ENCODE measurements at places on chromosomes 16 and 17. TPM values are rescaled to one million over a fixed set of nuclear protein-coding genes. Genes with fewer than 3 reads are reported as not detected.
A peak's percentile ranks its signal among the peaks of the same experiment; 100 is the strongest.

KCTD2 gene
- 33.5 TPM for total RNA-seq

DNA sequence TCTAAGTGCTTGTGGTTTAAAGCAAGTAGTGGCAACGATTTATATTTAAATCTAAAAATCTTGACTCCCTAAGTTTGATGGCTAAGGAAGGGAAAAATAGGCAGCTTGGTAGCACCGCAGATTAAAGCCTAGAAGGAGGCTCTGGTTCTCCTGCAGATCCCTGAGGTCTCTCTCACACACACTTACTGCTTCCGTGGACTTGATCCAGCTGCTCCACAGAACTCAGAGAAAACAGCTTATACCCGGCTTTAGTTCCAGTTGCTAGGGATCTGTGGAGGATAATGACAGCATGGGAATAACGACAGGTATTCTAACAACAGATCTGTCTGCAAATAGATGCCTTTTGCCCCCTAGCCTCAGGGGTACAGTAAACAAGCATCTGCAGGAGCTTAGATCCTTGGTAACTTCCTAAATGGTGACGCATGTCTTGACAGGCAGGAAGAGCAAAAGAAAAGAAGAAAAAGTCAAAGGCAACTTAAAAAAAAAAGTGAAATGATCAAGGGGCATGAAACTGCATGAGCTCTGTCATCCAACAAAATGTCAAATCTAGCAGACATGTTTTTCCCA, 4.5 kb downstream of the WIPI1 start:
- H3K27ac ChIP-seq: peak overlapping the region; percentile 20
- H3K4me3 ChIP-seq: peak overlapping the region; percentile 2
- H3K36me3 ChIP-seq: peaks cover 15% of the 10 kb centered on the region
- no peak for DNase-seq
- H3K4me1 ChIP-seq: peaks cover 32% of the 10 kb centered on the region

DNA sequence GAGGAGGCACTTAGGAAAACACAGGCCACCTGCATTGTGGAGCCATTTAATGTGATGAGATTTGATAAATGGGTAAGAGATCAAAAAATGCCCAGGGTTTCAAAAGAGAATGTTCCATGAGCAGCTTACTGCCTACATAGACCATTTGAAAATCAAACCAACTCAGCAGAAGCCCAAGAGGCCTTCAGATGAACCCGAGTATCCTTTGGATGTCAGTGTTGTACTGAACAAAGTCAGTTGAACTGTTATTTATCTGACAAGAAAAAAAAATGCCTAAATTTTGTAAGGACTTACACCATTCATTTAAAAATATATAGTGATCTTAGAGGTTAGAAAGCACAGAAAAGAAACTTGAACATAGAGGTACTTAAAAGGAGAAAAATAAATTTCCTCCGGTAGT, 381.7 kb downstream of the ZFHX3 start:
- peaks cover 6% of the 10 kb centered on the region for H3K27me3 ChIP-seq
- DNase-seq: no peak
- H3K4me3 ChIP-seq: no peak overlapping the region
- H3K36me3 ChIP-seq: no peaks in the 10 kb centered on the region
- H3K27ac ChIP-seq: no peak overlapping the region

DNA sequence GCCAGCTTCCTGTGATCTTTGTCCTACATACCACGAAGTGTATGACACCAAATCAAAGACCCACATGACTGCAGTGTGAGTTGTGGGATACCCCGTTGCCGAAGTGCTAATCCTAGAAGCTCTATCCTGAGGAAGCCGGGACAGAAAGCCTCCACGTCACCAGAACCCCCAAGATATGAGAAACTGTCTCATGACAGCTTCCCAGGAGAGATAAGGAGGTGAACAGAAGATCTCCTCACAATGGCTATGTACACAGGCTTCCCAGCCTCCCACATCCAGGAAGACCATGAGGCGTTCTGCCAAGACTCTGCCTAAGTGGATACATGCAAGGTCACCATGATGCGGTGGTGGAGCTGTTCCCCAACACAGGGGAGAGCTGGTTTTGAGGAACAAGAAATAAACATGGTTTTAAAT, 37.1 kb downstream of the TRIM25 start:
- H3K4me3 ChIP-seq: no peak overlapping the region
- no peaks in the 10 kb centered on the region for H3K4me1 ChIP-seq
- no peak for DNase-seq
- no peak overlapping the region for H3K27ac ChIP-seq
- peaks cover 6% of the 10 kb centered on the region for H3K36me3 ChIP-seq

- H3K27me3 ChIP-seq: no peaks in the 10 kb centered on the region
- H3K36me3 ChIP-seq: no peaks in the 10 kb centered on the region
- no peaks in the 10 kb centered on the region for H3K4me1 ChIP-seq
- no peak overlapping the region for H3K4me3 ChIP-seq
- no peak overlapping the region for H3K27ac ChIP-seq
Measured at GRCh38 chr16:55373489-55373832, 49.5 kb downstream of the IRX6 start.

- peaks cover 2% of the 10 kb centered on the region for H3K27me3 ChIP-seq
- no peak overlapping the region for H3K27ac ChIP-seq
- H3K4me3 ChIP-seq: no peak overlapping the region
- no peak for DNase-seq
- H3K36me3 ChIP-seq: no peaks in the 10 kb centered on the region
Measured at GRCh38 chr17:67208232-67208631, 36.8 kb downstream of the HELZ start.

- no peaks in the 10 kb centered on the region for H3K36me3 ChIP-seq
- no peak overlapping the region for H3K27ac ChIP-seq
Measured at GRCh38 chr17:40963838-40964237, 2.9 kb downstream of the KRT39 start.

AATK gene
- 7.7 TPM for total RNA-seq

DNA sequence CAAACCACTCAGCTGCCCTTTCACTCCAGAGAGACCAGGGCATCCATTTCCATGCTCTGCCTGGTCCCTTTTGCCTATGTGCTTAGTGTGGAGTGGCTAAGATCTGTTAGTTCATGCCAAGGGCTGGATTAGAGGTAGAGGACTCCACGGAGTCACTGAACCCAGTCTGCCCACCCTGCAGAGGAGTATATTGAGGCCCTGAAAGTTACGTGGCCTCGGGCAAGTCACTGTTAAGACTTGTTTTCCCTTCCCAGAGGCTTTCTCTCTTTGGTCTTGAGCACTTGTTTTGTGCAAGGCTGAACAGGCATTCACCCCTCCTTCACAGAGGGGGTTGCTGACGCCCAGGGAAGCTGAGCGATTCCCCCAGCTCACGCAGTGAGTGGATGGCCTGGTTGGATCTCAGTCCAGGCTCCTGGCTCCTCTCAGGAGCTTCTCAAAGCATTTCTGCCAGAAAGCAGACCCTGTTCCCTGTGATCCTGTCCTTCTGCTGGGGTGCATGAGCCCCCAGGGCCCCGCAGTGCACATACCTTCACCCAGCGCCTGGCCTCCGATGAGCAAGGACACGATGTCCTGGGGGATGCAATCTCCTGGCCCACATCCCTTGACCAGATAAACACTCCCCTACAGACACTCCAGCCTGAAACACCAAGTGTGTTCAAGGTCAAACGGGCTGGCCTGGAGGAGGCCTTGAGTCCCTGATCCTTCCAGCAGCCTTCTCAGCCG, 153.4 kb upstream of the GSE1 start:
- H3K36me3 ChIP-seq: no peaks in the 10 kb centered on the region
- peaks cover 11% of the 10 kb centered on the region for H3K4me1 ChIP-seq
- no peak for DNase-seq

FAM234A gene
- total RNA-seq: 72.3 TPM

GRCh38 chr17:66445229-66445628, 142.8 kb downstream of the PRKCA start:
- H3K36me3 ChIP-seq: no peaks in the 10 kb centered on the region
- DNase-seq: no peak
- no peak overlapping the region for H3K4me3 ChIP-seq
- H3K27ac ChIP-seq: no peak overlapping the region
- H3K4me1 ChIP-seq: peaks cover 7% of the 10 kb centered on the region
- H3K27me3 ChIP-seq: no peaks in the 10 kb centered on the region

SLC5A11 gene
- total RNA-seq: not detected

RASD1 gene
- 0.31 TPM for total RNA-seq

GRCh38 chr17:79832218-79833109, 6.8 kb downstream of the CBX4 start:
- H3K4me3 ChIP-seq: no peak overlapping the region
- H3K27me3 ChIP-seq: peaks cover 41% of the 10 kb centered on the region
- no peak for DNase-seq

TMC7 gene
- 16.9 TPM for total RNA-seq

GRCh38 chr16:76576526-76576925, 299.3 kb downstream of the CNTNAP4 start:
- no peak overlapping the region for H3K27ac ChIP-seq
- peaks cover 4% of the 10 kb centered on the region for H3K27me3 ChIP-seq
- H3K4me1 ChIP-seq: no peaks in the 10 kb centered on the region
- H3K36me3 ChIP-seq: peaks cover 3% of the 10 kb centered on the region
- no peak for DNase-seq

YPEL2 gene
- 16.7 TPM for total RNA-seq

SPHK1 gene
- 15.4 TPM for total RNA-seq

ACAP1 gene
- total RNA-seq: 5.5 TPM

DNA sequence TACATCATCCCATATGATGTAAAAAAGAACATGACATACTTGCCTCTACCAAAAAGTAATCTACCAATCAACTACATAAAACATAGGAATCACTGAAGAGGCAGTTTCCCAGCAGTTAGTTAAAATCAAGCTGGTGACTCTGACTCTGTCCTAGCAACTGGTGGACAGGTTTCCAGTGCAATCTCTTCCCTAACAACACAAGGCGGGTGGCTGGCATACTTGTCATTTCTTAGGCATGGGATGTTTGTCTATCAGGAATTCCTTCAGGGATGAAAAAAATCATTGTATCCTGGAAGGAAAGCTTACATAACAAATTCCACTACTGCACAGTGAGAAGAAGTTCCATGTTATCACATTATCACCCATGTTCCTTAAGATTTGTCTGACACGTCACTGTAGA, 50.9 kb downstream of the HELZ start:
- H3K27me3 ChIP-seq: no peaks in the 10 kb centered on the region
- H3K36me3 ChIP-seq: peaks cover 13% of the 10 kb centered on the region
- peak overlapping the region; percentile 92 for H3K27ac ChIP-seq
- DNase-seq: peak; percentile 8
- no peaks in the 10 kb centered on the region for H3K4me1 ChIP-seq
- no peak overlapping the region for H3K4me3 ChIP-seq

MT1A gene
- total RNA-seq: not detected

- H3K27me3 ChIP-seq: peaks cover 14% of the 10 kb centered on the region
- H3K36me3 ChIP-seq: peaks cover 3% of the 10 kb centered on the region
- H3K4me3 ChIP-seq: no peak overlapping the region
- no peak for DNase-seq
- H3K4me1 ChIP-seq: peaks cover 19% of the 10 kb centered on the region
Measured at GRCh38 chr17:7094652-7095019, 14.6 kb upstream of the CLEC10A start.

DNA sequence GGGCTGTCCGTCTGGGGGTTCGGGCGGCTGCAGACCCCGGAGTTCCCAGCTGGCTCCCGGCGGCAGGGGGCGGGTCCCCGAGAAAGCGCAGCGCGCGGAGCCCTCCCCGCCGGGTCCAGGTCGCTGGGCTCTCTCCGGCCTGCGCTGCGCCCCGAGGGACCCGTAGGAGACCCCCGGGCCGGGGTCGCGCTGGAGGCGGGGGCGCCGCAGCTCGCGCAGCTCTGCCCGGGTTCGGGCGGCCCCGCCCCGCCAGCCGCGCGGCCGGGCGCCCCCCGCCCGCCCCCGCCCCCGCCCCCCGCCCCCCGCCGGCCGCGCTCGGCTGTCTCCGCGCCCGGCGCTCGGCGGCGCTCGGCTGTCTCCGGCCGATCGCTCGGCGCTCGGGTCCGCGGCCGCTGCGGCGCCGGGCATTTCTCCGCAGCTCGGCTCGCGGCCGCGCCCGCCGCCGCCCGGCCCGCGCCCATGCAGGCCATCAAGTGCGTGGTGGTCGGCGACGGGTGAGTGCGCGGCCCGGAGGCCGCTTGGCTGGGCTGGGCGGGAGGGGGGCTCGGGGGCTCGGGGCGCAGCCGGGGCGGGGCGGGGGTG, at the start of gene RAC3:
Gene RAC3, plus strand, starts transcription at position 376 of the 582 bp plus-strand sequence. Its CDS starts 84 bp downstream, at position 460.
- peaks cover 6% of the 10 kb centered on the region for H3K36me3 ChIP-seq
- no peak for DNase-seq
- H3K4me1 ChIP-seq: peaks cover 9% of the 10 kb centered on the region
- peak within 1 kb of the TSS; percentile 65 for H3K4me3 ChIP-seq

GRCh38 chr17:57550668-57551315, 194.3 kb downstream of the CCDC182 start:
- peaks cover 4% of the 10 kb centered on the region for H3K27me3 ChIP-seq
- peaks cover 19% of the 10 kb centered on the region for H3K4me1 ChIP-seq
- no peaks in the 10 kb centered on the region for H3K36me3 ChIP-seq
- no peak overlapping the region for H3K27ac ChIP-seq
- no peak overlapping the region for H3K4me3 ChIP-seq
- DNase-seq: no peak

Data from endothelial cell (in vitro differentiated cells).